ENCODE measurements at places on chromosomes 12 and 14. TPM values are rescaled to one million over a fixed set of nuclear protein-coding genes. Genes with fewer than 3 reads are reported as not detected.

The CEP290 gene
- 21.7 TPM for total RNA-seq

The IL22 gene
- total RNA-seq: 16.4 TPM

The ITGB7 gene
- total RNA-seq: not detected

The HOXC6 gene
- 4.1 TPM for total RNA-seq

The TRIM9 gene
- total RNA-seq: 30.8 TPM

The PCED1B gene
- 6.5 TPM for total RNA-seq

The TMPRSS12 gene
- total RNA-seq: 1.9 TPM

DNA sequence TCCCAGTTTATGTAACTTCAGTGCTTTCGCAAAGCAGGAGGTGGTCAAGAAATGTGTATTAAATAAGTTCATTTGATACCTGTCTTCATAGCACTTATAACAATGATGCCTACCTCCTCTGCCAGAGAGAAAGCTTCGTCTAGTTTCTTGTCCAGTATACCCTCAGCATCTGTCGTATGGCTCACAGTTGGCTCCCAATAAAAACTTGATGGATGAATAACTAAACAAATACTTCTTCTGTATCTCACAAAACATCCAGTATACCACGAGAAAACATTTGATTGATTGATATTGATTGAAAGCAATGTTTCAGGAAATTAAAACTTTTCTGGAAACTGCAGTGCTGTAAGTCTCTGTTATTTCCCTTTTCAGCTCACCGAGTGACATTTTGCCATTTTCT, 26.9 kb upstream of the PTGDR start:
- no peak for DNase-seq

GRCh38 chr12:100489251-100489820, 15.7 kb downstream of the NR1H4 start:
- no peak for DNase-seq

DNA sequence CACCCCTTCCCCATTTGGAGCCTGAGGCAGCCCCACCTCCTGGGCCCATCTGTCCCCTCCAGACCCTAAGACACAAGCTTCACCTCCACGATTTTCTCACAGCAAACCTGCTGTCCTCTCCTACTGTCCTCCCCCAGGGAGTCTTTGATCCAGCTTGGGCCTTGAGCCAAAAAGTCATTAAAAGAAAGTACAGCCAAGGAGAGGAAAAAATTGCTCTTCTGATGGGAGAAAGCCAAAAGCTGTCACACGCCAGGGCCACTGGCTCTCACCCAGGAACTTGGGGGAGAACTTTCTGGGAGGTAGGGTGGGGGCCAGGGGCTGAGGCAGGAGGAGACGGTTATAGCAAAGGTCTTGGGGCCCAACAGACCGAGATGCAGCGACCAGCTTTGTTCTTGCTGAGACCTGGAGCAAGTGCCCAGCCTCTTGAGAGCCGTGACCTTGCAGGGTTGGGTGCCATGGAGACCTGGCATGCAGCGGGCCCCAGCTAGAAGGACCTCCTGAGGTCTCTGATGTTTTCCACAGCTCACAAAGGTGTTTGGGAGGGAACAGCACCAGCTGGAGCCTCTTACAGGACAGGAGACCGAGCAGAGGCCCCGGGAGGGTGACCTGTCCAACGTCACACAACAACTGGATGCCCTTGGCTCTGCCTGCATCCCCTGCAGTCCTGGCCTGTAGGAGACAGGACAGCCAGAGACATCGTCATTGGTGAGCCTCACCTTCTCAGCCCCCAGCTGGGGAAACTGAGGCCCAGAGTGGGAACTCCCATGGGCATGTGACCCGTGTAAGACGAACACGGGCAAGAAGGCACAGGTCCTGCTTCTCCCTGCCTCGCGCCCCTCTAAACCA, 124.5 kb downstream of the CALM1 start:
- DNase-seq: peak; percentile 43

- no peak for DNase-seq
Measured at GRCh38 chr14:68223631-68224030, 404.1 kb downstream of the RAD51B start.

GRCh38 chr12:71664411-71665089, 449 bp downstream of the THAP2 start:
- DNase-seq: no peak

GRCh38 chr14:66662374-66662773, 154.4 kb downstream of the GPHN start:
- no peak for DNase-seq

DNA sequence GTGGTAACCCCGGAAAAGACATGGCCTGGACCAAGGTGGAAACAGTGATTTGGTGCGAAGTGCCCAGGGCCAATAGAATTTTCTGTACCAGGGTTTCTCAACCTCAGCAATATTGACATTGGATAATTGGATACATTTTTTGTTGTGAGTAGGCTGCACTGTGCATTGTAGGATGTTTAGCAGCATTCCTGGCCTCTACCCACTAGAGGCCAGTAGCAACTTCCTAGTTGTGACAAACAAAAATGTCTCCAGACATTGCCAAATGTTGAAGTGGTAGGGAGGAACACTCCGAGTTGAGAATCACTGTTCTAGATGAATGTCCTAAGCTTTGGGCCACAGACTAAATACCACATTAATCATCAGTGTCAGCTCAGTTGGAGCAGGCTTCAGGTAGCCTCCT, 6.2 kb upstream of the CGRRF1 start:
- peak; percentile 29 for DNase-seq

DNA sequence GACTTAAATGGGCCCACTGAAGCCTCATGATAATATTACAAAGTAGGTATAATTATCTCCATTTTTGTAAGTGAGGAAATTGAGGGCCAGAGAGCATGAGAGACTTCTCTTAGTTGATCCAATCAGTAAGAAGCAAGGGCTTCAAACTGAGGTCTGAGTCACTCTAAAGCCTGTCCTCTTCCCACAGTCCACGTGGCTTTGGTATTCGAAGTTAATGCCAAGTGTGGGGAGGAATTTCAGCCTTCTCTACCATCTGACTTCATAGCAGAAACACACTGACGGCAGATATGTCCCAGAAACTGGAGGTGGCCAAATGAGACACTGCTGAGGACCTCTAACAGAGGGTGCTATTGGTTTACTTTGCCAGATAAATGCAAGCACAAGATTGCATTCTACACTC, 114.4 kb upstream of the OVCH1 start:
- DNase-seq: no peak

GRCh38 chr12:46124132-46124847, 133.9 kb upstream of the SCAF11 start:
- DNase-seq: peak; percentile 43

- DNase-seq: peak; percentile 31
Measured at GRCh38 chr12:92995258-92995903, 66.3 kb upstream of the EEA1 start.

- DNase-seq: peak; percentile 80
Measured at GRCh38 chr14:24425704-24426103, 3.8 kb downstream of the CBLN3 start.

- DNase-seq: no peak
Measured at GRCh38 chr12:99393763-99394162, 253.8 kb upstream of the GARIN6 start.

DNA sequence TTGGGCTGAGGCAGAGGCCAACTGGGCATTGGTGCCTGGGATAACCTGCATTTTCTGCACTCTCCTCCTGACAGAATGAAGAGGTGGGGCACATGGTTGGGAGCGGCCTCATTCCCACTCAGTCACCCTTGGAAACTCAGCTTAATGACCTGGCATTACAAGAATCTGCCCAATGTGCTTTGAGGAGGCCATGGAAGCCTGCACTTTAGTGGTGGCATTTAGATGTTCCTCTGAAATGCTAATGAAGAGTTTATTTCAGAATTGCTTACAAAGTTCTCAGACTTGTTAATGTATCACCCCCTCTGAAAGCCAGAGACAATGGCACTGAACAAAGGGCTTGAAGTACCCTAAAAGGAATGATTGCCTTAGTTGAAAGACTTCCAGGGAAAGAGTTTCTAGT, 71.4 kb upstream of the PARP11 start:
- DNase-seq: no peak

DNA sequence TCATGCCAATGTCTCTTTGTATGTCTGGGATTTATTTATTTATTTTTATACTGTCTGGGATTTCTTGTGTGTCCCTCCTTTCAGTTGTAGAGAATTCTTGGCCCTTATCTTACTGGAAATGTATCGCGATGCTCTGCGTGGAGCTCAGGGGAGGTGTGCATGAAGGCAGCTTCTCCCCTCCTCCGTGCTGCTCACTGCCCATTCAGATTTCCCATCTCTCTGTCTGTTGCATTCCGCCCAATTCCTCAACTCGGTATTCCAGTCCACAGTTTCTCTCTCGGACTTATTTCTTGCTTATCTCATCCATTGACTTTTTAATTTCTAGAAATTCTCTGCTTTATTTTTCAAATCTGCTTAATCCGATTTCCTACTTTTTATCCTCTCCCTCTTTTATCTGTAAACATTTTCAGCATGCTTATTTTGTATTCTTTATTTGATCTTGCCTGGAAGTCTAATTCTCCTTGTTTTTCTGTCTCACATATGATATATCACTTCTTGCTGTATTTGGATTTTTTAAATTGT, 93.2 kb downstream of the FBXW8 start:
- DNase-seq: no peak
